ENCODE measurements at places on chromosomes 11 and 22.

GRCh38 chr11:9825315-9825714 lies 161.4 kb downstream of the SWAP70 start:
- DNase-seq = no peak

DNA sequence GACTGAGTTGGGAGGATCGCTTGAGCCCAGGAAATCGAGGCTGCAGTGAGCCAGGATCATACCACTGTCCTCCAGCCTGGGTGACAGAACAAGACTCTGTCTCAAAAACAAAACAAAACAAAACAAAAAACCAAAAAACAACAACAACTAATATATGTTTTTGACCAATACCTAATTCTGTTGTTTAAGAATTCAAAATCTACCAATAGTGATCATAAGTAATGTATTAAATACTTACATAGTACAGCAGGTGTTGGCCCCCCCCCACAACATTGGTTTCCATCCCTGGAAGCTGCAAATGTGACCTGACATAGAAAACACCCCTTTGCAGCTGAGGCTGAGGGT lies 74.7 kb downstream of the KCNQ1 start:
- no peak for DNase-seq

- no peak for DNase-seq
Measured at GRCh38 chr22:50171965-50172421, 1.5 kb downstream of the PANX2 start.

DNA sequence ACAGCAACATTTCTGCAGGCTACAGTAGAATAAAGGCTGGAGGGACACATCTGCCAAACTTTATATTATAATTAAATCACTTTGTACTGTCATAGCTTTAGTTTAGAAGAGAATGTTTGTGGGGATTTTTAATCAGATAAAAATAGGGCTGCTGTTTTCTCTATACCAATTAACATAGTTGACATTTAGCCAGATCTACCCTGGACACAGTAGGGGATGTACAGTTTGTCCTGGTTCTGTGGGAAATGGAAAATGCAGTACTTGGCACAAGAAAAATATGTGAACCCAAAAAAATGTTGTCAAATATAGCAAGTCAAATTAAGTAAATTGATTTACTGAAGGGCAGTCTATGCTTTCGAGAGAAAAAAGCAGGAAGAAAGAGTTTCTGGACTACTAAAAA lies 20.8 kb upstream of the PICALM start:
- no peak for DNase-seq

DNA sequence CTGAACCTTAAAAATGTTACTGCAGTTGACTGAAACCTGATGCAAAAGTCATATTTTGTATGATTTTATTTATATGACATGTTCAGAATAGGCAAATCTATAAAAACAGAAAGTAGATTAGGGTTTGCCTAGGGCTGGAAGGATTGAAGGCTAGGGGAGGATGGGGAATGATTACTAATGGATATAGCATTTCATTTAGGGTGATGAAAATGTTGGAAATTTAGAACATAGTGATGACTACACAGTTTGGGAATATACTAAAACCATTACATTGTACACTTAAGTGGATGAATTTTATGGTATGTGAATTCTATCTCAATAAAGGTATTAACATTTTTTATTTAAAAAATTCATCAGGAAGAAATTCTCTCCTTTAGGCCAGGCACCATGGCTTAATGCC lies 22.9 kb upstream of the PAFAH1B2 start:
- no peak for DNase-seq

- no peak for DNase-seq
Measured at GRCh38 chr11:96241331-96241841, 101.6 kb downstream of the MAML2 start.

GRCh38 chr11:24253237-24253760 lies 243.6 kb upstream of the LUZP2 start:
- DNase-seq = no peak

DNA sequence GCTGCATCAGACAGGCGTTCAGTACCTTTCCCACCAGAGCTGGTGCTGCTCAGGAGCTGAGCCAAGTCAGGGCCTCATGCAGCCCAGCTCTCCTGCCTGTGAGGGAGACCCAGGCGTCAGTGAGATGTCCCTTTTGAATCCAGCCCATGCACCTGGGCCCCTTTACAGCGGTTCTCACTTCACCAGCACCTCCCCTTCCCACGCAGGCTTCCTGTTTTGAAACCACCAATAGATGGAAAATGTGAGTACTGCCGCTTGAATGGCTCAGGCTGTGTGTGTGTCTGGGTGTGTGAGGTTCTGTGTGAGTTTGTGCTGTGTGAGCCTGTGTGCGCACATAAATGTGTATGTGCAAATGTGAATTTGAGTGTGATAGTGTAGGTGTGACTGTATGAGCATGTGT lies 88.4 kb downstream of the UBASH3B start:
- DNase-seq = no peak

GRCh38 chr11:19647816-19648215 lies 64.8 kb upstream of the NAV2 start:
- no peak for DNase-seq

GRCh38 chr11:98434296-98434695 lies 586.5 kb upstream of the CNTN5 start:
- DNase-seq = no peak

GRCh38 chr11:106990331-106990730 lies 27.9 kb downstream of the GUCY1A2 start:
- no peak for DNase-seq

DNA sequence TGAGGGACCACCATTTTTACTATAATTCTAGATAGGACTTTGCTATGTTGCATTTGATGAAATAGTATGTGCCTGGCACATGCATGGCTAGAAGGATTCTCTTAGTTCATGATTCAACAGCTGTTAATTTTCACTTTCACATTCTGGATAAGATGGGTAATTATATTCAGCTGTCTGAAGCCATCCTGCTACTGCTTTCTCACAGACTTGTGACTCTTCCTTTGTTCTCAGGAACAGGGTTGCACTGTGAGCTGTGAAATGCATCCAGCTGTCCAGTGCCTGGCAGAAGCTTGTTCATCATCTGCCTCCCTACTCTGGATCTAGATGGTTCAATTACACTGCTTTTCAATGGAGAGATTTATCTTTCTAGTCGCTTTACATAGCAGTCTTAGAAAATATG lies 610.1 kb upstream of the ANO5 start:
- no peak for DNase-seq

DNA sequence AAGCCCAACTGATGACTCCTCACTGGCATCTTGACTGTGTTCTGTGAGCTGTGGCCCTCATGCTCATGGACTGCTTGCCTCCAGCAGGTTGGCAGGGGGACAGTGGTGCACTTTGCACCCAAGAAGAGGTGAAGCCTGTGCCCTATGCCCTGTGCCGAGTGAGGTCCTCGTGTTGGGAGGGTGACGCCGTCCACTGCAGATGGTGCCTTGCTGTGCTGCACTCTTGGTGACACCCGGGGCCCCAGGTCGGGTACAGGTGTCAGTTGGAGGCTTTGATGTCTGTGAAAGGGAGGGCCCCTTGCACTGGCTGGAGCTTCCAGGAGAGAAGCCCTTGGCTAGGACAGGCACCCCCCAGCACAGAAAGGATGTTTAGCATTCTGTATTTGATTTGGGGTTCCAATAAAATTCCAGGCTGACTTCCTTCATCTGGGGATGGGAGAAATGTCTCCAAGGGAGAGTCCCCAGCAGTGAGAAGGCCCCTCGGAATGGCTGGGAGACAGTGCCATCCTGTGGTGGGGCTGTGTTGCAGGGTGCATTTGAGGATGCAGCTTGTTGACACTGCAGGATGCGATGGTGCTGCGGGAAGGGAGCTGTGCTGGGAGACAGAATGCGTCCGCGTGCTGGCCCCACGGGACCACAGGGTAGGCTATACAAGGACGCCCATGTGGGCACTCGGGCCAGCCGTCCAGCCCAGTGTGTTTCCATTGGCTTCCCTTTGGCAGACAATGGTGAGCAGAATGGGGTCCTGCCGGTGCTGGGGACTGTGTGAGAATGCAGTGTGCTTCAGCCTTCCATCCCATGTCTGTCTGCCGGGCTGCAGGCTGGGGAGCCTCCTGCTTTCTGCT lies 2.5 kb upstream of the ZDHHC8 start:
- no peak for DNase-seq

- DNase-seq = no peak
Measured at GRCh38 chr11:70184396-70184795, 18.7 kb upstream of the FADD start.

DNA sequence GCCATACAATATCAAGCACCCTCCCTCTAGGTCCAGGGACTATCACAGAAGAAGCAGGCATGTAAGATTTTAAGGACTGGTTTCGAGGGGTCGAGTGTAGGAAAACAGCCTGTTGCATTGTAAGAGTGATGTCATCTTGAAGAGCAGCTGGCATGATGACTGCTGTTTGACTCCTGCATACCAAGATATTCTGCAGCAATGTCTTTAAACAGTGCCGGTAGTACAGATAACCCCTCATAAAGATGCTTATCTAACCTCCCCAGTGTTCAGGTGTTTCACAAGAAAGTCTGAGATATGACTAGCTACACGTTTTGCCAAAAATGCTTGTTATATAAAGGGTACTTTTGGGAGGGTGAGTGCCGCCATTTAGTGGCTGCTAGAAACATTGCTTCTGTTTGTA lies 12.0 kb downstream of the FAM111A start:
- DNase-seq = no peak

DNA sequence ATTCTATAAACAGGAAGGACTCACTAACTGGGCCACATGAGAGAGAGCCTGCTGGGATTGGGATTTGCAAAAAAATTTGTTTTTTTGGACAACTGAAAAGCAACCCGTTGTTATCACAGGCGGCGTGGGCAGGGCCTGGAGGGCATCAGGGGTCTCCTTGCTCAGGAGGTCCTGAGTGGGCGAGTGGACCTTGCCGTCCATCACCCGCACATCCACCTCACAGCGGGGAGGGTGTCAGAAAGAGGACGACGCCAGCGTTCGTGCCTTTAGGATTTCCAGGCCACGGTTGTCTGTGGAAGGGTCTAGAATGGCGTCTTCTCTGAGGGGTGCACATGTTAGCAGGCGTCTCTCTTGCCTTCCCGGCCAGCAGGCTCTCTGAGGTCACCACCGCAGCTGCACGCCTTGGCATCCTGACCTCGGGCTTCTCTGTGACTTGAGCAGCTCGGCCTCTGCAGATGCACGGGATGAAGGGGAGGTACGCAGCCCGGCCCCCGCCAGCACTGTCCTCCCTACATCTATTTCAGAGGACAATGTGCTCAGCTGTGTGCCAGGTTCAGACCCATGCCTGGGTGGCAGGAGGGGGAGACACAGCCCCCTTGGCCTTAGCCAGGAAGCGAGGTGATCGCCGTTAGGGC lies 749.5 kb downstream of the BRD1 start:
- no peak for DNase-seq

GRCh38 chr11:58622344-58622743 lies at the start of gene CNTF:
Gene CNTF (plus strand): TSS chr11:58622665. CDS start chr11:58622753, 88 bp downstream.
- no peak for DNase-seq

GRCh38 chr11:15519124-15519791 lies 404.5 kb downstream of the INSC start:
- DNase-seq = no peak

DNA sequence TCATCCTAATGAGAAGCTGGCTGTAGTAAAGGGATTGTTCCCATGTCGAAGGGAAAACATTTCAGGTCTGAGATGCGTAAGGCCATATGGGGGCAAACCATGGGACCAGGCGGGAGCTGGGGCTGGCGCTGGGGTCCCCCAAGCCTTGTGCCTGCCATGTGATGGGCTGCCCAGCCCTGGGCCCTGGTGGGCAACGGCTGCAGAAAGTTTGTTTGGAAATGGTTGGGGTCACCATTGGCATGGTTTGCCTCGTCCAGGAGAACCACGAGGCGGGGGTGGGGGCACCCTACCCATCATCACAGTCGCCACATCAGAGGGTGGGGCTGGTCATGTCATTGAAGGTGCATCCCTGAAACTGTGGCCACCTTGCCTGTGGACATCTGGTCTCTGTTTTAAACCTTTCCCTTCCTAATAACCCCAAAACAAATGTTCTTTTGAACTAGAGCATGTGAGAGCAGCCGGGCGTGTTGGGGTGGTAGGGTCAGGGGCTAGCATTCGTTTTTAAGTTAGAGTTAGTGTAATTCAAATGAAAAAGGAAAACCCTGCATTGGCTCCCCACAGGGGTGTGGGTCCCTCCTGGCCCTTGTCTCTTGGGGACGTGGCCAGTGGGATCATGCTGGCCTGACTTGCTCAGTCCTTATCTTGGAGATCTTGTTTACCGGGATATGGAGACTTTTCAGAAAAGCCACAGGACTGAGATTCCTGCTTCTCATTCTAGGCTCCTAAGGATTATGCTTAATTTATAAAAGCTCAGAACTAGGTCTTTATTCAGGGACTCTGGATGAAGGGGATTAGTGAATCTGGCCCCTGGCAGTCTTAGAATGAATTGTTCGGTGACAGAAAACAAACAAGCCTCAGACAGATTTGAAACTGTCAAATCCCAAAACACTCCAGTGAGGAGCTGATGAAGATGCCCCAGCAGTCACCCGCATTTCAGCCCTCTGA lies 98.5 kb downstream of the CTTN start:
- DNase-seq = no peak

All from COR-L47 (cell line).